ENCODE measurements at places on chromosomes 4 and X. TPM values are rescaled to one million over a fixed set of nuclear protein-coding genes. Genes with fewer than 3 reads are reported as not detected.

DNA sequence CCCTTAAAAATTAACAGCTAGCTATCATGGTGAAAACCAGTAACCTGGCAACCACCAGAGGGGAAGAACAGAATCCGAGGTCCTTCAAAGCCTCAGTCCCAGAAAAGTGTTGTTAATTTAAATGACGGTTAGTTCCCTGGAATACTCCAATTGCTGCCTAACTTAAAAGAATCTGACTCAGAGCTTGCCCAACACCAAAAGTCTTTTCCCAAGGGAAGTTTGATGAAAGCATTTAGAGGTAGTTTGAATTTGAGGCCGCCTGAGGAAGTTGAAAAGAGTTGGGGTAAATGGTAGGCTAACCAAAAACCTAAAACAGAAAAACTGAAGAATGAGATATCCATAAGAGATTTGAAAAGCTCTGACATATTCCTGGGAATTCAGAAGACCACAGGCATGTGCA is 46.6 kb downstream of the IL13RA2 start:
- no peak overlapping the region for H3K27ac ChIP-seq
- H3K27me3 ChIP-seq = no peaks in the 10 kb centered on the region
- H3K4me3 ChIP-seq = no peak overlapping the region
- no peak for DNase-seq
- H3K36me3 ChIP-seq = no peaks in the 10 kb centered on the region
- no peaks in the 10 kb centered on the region for H3K4me1 ChIP-seq

DNA sequence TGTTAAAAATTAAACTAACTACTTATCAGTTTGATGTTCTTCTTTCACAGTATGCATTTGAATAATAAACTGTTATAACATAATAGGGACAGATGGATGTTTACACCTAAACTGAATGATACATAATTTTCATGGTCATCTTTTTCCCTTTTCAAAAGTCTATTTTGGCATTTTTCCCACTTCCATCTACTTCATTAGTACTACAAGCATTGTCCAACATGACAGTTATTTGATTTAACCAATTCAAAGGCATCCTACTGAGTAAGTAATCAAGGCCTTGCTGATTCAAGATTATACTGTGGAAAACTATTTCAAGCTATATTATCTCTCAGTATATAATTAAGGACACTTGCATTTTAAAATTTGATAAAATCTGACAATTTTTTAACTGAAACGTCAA is 212.9 kb downstream of the FAT4 start:
- no peaks in the 10 kb centered on the region for H3K4me1 ChIP-seq
- no peak overlapping the region for H3K27ac ChIP-seq
- H3K36me3 ChIP-seq = no peaks in the 10 kb centered on the region

DNA sequence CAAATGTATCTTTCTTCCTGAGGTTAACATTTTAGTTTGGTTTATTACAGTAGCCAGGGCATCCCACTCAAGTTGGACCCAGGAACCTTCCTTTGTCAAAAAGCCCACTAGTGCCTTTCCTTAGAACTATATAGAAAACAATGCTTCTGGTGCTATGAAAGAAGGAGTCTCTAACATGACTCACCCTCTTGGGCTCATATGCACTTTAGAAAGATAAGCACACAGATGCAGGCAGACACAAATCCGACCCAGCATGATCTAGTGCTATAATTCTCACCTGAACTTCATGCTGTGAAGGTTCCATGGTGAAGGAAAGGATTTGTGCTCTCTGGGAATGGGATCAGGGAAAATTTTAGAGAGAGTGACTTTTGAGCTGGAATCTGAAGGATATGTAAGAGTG is 289.4 kb downstream of the ANKRD50 start:
- no peaks in the 10 kb centered on the region for H3K27me3 ChIP-seq
- no peak overlapping the region for H3K27ac ChIP-seq
- DNase-seq = no peak
- H3K36me3 ChIP-seq = no peaks in the 10 kb centered on the region
- no peak overlapping the region for H3K4me3 ChIP-seq
- H3K4me1 ChIP-seq = no peaks in the 10 kb centered on the region

DNA sequence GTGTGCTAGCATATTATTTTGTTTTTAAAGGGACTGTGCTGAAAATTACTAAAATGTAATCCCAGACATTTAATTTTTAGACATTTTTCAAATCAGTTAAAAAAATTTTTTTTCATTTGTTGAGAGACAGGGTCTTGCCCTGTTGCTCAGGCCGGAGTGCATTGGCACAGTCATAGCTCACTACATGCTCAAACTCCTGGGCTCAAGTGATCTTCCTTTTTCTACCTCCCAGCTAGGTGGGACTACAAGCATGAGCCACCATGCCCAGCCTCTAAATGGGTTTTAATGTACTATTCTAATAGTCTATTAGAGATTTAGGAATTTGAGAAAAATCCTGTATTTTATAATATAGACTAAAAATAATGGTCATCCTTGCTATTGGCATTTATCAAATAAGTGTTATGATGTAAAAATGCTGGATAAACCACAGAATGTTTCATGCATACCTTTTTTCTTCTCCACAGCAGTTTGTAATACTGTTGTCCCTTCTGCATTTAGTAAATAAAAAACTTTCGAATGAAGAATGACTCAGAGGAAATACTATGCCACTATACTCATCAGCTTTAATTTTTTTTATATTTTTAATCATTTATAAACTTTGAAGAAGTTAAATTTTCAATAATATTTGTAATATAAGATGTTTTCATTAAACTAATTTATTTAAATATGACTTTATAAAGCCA is 29.9 kb downstream of the CPEB2 start:
- no peak overlapping the region for H3K4me3 ChIP-seq
- H3K36me3 ChIP-seq = peaks cover 29% of the 10 kb centered on the region
- H3K27ac ChIP-seq = no peak overlapping the region
- DNase-seq = no peak
- H3K4me1 ChIP-seq = no peaks in the 10 kb centered on the region

The GRK4 gene
- total RNA-seq = 1.8 TPM

The UBA6 gene
- 33.4 TPM for total RNA-seq

The GAGE12F gene
- not detected for total RNA-seq

- H3K4me1 ChIP-seq = peaks cover 51% of the 10 kb centered on the region
- H3K36me3 ChIP-seq = peaks cover 4% of the 10 kb centered on the region
- H3K27ac ChIP-seq = peak overlapping the region; percentile 60
- peak overlapping the region; percentile 86 for H3K4me3 ChIP-seq
- no peaks in the 10 kb centered on the region for H3K27me3 ChIP-seq
- DNase-seq = no peak
These were observed 2.7 kb downstream of the DOCK11 start for GRCh38 chrX:118498351-118498750.

DNA sequence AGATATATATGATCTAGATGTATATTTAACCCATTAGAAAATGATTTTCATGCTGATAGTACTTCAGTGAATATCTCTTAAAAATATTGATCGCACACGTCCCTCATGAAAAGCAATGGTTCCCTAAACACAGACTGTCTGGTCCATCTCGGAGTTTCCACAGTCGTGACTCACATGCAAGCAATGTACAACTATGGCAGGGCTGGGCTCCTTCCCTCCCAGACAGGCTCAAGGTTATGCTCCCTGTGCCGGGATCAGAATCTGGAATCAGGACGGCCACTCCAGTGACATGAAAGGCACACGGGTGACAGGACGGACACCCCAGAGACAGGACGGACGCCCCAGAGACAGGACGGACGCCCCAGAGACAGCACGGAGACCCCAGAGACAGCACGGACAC is 40.2 kb upstream of the PPP2R3B start:
- H3K27me3 ChIP-seq = peaks cover 13% of the 10 kb centered on the region
- no peaks in the 10 kb centered on the region for H3K36me3 ChIP-seq
- peaks cover 6% of the 10 kb centered on the region for H3K4me1 ChIP-seq

The KIAA1210 gene
- not detected for total RNA-seq

The TEX28 gene
- not detected for total RNA-seq

The PPP1R2C gene
- not detected for total RNA-seq

The PRICKLE3 gene
- 2.3 TPM for total RNA-seq

GRCh38 chr4:188960411-188961093 is 821.3 kb downstream of the TRIML1 start:
- H3K36me3 ChIP-seq = no peaks in the 10 kb centered on the region
- H3K27ac ChIP-seq = no peak overlapping the region
- no peak for DNase-seq

DNA sequence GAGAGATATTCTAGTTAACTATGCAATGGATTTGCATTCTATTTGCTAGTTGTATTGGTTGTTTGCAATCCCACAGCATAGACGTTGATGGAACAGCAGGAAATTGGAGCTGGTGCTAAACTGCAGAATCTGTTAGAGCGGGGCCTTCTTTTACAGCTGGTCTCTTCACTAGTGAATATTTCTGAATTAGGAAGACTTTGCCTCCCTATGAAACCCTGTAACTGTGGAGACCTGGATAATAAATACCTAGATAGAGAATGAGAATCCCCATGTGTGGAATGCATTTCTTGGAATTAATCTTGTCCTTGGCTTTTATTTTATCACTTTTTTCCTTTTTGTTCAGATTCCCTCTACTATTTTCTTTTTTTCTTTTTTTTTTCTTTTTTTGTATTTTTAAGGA is 109.7 kb downstream of the SHROOM3 start:
- no peaks in the 10 kb centered on the region for H3K36me3 ChIP-seq
- no peaks in the 10 kb centered on the region for H3K27me3 ChIP-seq
- H3K27ac ChIP-seq = no peak overlapping the region
- H3K4me3 ChIP-seq = no peak overlapping the region
- DNase-seq = no peak
- no peaks in the 10 kb centered on the region for H3K4me1 ChIP-seq

DNA sequence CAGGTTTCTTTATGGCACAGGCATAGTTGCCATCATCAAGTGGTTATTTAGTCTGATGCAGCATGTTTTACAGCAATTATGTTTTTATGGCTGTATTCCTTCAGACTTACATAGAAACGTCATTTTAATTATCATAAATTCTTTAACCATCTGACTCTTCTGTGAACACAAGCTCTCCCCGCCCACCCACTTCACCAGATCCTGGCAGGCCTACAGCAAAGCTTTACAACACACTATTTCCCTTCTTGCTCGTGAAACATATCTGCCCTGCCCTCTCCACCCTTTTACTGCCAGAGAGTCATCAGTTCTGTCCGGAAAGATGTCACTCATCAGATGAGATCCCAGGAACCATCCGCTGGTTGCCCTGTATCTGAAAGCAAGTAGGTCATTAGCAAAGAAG is 120.5 kb downstream of the HS6ST2 start:
- H3K36me3 ChIP-seq = no peaks in the 10 kb centered on the region
- H3K27ac ChIP-seq = no peak overlapping the region
- no peaks in the 10 kb centered on the region for H3K4me1 ChIP-seq
- H3K27me3 ChIP-seq = no peaks in the 10 kb centered on the region
- H3K4me3 ChIP-seq = no peak overlapping the region
- no peak for DNase-seq

- no peaks in the 10 kb centered on the region for H3K27me3 ChIP-seq
- no peaks in the 10 kb centered on the region for H3K36me3 ChIP-seq
- H3K4me3 ChIP-seq = no peak overlapping the region
- peaks cover 64% of the 10 kb centered on the region for H3K4me1 ChIP-seq
These were observed 1.4 kb downstream of the ACOX3 start for GRCh38 chr4:8439168-8439567.

The MTMR8 gene
- total RNA-seq = 3.1 TPM

The NKX1-1 gene
- not detected for total RNA-seq

The PAGE1 gene
- total RNA-seq = not detected

- H3K27ac ChIP-seq = peak overlapping the region; percentile 63
- H3K4me1 ChIP-seq = peaks cover 25% of the 10 kb centered on the region
- no peak for DNase-seq
- no peaks in the 10 kb centered on the region for H3K27me3 ChIP-seq
These were observed 25.3 kb downstream of the STIM2 start for GRCh38 chr4:26885912-26886274.

The TASL gene
- total RNA-seq = 0.41 TPM

DNA sequence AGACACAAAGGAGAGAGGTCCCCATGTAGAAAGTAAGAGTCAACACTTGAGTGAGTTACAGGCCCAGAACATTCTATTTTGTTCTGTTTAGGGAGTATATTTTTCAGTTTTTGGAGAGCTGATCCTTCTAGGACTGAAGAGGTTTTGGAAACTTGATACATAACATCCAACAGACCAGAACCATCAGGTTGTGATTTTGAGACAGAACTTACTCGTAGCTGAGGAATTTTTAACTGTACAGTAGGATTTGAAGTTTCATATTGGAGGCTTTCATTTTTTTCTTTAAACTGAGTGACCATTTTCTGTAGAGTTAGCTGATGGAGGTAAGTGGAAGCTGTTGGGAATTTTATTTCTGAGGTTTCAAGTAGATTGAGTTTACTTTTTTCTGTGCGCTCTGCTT is 73.3 kb downstream of the NCAPG start:
- no peaks in the 10 kb centered on the region for H3K4me1 ChIP-seq
- H3K27ac ChIP-seq = no peak overlapping the region
- H3K36me3 ChIP-seq = no peaks in the 10 kb centered on the region
- DNase-seq = no peak

DNA sequence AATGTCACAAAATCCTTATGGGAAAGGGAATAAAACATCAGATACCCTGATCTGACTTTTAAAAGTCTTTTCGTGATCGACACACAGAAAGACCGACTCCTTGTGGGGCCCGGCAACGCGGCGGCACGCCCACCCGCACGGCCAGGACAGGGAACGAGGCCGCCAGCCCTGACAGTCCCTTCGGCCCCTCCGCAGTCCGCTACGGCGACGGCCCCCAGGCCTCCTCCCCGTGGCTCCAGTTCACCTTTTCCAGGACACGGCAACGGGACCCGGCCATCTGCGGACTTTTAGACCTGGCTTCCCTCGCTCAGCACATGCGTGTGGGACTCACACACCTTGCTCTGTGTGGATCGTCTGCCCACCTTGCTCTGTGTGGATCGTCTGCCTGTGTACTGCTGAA is 33.6 kb upstream of the GTPBP6 start:
- no peak for DNase-seq
- peaks cover 4% of the 10 kb centered on the region for H3K36me3 ChIP-seq
- H3K27ac ChIP-seq = no peak overlapping the region
- H3K4me3 ChIP-seq = no peak overlapping the region

- H3K4me3 ChIP-seq = no peak overlapping the region
- H3K27ac ChIP-seq = no peak overlapping the region
- peaks cover 2% of the 10 kb centered on the region for H3K27me3 ChIP-seq
- H3K36me3 ChIP-seq = no peaks in the 10 kb centered on the region
- no peaks in the 10 kb centered on the region for H3K4me1 ChIP-seq
These were observed 194.4 kb downstream of the CBR4 start for GRCh38 chr4:168815379-168816345.

DNA sequence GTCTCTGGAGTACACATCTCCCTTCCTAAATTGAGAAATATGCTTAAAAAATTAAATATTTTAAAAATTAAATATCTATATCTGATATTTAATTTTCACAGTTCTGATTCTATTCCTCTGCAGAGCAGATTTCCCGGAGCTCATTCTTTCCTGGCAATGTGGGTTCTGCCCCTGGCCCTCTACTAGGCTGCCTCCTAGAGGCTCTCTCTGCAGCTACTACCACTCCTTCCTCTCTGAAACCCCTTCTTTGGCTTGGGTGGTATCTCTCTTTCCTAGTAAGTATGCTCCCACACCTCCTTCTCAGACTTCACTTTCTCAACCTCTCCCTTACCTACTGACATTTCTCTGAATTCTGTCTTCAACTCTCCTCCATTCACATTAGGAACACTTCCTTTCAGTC is 45.3 kb downstream of the RPGR start:
- H3K4me3 ChIP-seq = no peak overlapping the region
- no peak for DNase-seq
- no peaks in the 10 kb centered on the region for H3K27me3 ChIP-seq
- no peak overlapping the region for H3K27ac ChIP-seq
- H3K36me3 ChIP-seq = peaks cover 3% of the 10 kb centered on the region
- no peaks in the 10 kb centered on the region for H3K4me1 ChIP-seq

- no peaks in the 10 kb centered on the region for H3K27me3 ChIP-seq
- no peak overlapping the region for H3K4me3 ChIP-seq
- H3K36me3 ChIP-seq = no peaks in the 10 kb centered on the region
These were observed 23.6 kb downstream of the GUCY1A1 start for GRCh38 chr4:155690044-155690837.
